Activated T-helper 1 cell treated with anti-CD3 and anti-CD28 coated beads, Interleukin-2, amount 50 U/mL, for 16 hours (primary cell): ENCODE measurements at places on chromosomes 1 and 21.

DNA sequence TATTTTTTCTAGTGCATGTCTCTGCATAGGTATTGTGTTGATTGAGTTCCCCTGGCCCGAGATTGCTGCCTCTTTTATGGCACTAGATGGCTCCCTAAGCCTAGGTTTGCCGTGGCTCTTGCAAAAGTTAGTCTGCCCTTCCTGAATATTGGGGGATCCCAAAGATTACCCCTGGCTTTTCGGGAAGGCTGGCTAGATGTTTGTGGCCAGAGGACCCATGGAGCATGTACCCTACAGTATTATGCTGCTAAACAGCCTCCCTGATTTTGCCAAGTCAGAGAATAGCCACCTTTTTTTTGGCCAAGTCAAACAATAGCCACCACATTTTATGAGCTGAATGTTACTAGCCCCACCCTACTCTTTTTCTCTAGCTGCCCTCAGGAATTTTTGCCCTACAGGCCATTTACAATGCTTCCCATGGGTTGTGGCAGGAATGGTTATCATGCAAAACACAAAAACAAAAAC, 343.2 kb downstream of the OLFM3 start:
- no peak for DNase-seq

DNA sequence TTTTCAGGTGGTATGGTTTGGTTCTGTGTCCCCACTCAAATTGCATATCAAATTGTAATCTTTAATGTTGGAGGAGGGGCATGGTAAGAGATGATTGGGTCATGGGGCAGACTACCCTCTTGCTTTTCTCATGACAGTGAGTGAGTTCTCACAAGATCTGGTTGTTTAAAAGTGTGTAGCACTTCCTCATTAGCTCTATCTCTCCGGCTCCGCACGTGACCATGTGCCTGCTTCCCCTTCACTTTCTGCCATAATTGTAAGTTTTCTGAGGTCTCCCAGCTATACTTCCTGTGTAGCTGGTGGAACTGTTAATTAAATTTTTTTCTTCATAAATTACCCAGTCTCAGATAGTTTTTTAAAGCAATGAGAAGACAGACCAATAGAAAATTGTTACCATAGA, 843.2 kb downstream of the AMY1C start:
- DNase-seq, result no peak

GRCh38 chr21:38957575-38958322, 152.0 kb downstream of the ETS2 start:
- DNase-seq, result no peak

- no peak for DNase-seq
These were observed 43.4 kb downstream of the ITSN1 start for GRCh38 chr21:33685613-33686197.

DNA sequence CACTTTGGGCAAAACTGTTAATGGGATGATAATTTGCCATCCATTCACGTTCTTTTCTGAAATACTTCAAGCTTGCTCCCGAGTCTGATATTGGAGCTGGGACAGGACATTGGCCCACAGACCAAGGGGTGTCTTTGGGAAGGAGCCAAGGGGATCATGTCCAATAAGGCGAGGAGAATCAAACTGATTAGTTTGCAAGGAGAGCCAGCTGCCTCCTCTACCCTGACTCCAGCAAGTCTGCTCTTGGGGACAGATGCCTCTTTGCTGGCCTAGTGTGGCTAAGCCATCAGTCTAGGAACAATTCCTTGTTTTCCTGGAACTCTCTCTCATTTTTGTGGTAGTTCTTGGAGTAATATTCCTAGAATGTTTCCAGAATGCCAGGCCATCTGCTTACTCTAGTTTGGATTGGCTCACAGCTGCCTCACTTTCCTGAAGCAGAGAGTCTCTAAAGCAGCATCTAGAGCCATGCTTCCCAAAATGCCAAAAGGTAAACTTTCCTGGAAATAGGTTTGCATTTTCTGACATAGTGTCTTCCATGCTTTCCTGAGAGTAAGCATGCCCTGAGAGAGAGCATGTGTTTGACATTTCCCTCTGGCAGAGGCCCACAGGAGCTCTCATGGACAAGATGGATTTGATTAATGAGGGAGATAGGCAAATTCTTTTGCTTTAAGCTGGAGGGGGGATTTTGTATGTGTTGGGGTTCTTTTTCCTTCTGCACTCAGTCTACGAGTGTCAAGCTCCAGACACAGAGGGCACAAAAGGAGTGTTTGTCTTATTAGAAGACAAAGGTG, 145.6 kb downstream of the GDAP2 start:
- DNase-seq, result no peak

DNA sequence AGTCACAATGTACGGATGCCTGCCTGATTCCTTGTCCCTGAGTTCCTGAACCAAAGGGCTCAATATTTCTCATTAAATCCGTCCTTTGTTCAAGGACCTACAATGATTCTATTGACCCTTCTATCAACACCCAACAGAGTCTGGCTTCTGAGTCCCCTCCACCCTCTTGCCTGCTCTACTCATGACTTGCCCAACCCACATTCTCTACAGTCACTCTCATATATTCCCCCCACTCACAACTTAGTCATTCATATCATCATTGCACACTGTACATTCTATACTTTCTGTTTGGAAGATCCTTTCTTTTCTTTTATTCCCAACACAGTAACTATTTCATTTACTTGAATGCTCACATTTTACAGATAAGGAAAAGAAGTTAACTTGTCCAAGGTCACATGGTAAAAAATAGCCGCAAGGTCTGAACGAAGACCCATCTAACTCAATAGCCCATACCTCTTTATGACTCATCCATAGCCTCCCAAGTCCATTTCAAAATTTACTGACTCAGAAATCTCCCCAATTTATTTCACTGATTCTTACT, 3.6 kb downstream of the OTUD7B start:
- no peak for DNase-seq

GRCh38 chr1:145889722-145890121, 4.1 kb upstream of the ANKRD35 start:
- DNase-seq, result no peak

DNA sequence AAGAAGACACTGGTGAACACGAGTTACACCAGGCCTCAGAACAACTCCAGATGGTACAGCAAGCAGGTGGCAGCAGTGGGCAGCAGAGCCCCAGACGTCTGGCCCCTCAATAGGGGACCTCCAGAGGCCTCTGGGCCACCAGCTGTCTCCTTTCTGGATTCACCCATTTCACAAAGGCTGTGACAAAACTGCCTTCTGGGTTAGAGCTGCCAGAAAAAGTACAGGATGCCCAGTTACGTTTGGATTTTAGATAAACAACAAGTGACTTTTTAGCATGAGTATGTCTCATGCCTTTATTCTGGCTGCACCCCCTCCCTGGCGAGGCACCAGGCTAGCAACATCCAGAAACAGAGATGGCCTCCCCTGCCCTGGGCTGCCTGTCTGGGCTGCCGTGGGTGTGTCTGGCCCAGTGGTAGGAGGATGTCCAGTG, 30.1 kb downstream of the ITPKB start:
- no peak for DNase-seq

DNA sequence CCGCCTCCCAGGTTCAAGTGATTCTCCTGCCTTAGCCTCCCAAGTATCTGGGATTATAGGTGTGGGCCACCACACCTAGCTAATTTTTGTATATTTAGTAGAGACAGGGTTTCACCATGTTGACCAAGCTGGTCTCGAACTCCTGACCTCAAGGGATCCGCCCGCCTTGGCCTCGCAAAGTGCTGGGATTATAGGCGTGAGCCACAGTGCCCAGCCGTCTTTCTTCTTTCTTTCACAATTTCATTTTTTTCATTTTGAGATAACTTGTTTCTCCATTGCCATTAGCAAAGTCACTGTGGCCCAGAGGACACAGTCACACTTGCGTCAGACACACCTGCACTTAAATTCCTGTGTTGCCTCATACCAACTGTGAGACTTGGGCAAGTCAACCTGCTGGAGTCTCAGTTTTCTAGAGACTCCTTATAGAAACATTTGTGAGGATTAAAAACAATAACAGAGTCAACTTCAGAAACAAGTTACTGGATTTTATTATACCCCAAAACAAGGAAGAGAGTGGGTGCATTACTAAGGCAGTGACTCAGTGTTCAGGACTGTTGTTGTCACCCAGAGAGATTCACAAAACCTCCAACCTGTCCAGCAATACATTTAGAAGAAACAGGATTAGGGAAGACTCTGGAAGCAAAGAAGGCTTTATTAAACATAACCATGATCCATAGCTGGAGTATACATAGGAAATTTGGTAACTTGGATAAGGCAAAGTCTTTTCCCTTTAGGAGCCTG, 2.6 kb downstream of the TEDDM1 start:
- DNase-seq, result no peak

DNA sequence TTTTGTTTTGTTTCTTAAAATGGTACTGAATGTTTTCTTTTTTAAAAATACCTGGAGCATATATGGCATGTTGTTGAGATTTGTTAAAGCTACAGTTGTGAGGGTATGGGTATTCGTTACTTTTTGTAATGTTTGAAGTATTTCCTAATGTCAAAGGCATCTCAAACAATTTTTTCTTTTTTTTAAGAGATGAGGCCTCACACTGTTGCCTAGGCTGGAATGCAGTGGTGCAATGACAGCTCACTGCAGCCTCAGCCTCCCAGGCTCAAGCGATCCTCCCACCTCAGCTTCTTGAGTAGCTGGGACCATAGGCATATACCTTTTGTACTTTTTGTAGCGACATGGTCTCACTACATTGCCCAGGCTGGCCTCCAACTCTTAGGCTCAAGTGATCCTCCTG, 16.1 kb downstream of the CLCN6 start:
- DNase-seq, result no peak

- DNase-seq, result no peak
These were observed 15.8 kb downstream of the SCYL3 start for GRCh38 chr1:169877800-169878491.

DNA sequence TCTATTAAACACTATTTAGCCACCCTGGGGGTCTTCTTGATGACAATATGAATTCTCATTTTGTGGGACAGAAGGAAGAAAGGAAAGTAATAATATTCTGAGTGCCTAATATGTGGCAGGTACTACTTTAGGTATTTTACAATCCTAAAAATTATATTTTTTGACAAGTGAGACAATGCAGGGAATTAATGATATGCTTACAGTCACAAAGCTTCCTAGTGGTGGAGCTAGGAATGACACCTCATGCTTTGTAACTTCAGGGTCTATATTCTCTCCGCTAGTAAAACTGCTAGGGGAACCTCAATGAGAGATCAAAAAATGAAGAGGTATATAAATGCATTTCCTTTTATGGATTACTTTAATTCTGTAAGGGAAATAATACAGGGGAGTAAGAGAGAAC, 44.3 kb downstream of the TPR start:
- no peak for DNase-seq

DNA sequence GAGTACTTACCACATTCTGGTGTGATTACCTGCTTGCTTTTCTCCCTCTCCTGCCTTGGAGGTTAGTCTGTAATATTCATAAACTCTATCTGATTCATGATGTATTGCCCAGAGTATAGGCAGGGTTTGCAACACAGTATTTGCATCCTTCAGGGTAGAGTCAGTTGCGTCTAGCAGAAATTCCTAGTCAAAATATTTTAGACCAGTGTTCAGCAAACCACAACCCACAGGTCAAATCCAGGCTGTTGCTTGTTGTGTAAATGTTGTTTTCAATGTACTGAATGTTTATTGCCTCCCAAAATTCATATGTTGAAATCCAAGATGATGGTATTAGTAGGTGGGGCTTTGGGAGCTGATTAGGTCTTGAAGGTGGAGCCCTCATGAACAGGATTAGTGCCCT, 82.9 kb downstream of the NGF start:
- no peak for DNase-seq

DNA sequence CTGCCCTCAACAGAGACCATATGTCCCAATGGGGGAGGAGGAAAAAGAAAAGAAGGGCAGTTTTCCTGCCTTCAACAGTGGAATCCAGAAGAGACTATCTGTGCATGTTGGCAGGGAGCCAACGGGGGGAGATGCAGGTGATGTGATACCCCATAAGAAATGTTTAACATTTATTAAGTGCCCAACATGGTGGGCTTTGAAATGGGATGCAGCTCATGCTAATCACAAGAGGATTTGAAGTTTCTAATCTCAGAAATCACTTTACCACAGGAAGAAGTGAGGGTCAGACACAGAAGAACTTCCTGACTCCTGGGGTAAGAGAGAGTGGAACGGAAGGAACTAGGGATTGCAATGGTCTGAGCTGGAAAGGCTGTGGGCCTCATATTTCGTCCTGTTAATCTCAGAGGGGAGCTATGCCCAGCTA, 16.2 kb downstream of the CSRP1 start:
- DNase-seq, result no peak

GRCh38 chr1:223708001-223708359, 4.4 kb upstream of the CAPN2 start:
- DNase-seq, result no peak

DNA sequence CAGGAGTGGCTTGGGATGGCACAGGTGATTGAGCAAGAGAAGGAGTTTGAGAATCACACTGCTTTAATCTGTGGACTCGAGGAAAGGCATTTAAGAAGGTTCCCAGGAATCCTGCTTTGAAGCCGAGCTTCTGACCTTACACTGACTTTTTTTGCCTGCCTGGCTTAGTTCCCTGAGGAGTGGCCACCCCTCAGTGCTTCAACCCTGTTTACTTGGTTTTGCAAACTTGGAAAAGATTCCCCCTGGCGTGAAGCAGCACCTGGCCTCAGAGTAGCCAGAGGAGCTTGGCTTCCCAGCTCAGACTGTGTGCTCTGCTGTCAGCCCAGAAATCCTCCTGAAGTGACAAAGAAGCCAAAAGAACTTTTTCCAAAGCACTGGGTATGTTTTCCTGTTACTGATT, 48.5 kb upstream of the LDLRAP1 start:
- DNase-seq, result no peak

GRCh38 chr1:98384461-98385141, 276.9 kb upstream of the SNX7 start:
- no peak for DNase-seq

DNA sequence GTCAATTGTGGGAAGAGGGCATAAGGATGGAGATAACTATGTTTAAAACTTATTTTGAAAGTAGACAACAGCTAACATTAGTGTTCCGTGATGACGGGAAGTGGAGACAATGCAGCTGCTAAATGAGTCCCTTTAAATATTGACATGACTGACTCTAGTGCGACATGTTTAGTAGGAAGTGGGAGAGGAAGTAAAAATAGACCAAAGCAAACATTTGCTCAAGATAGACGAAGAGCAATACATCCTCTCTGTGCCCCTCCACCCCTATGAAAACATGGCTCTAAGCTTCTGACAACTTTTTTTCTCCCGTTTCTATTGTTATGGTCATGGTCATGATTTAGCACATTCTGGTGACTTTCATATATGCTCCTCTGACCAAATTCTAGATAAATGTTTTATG, 60.0 kb upstream of the HMCN1 start:
- DNase-seq, result no peak

- DNase-seq, result no peak
These were observed 107.5 kb upstream of the SIM2 start for GRCh38 chr21:36591326-36591970.

- DNase-seq, result no peak
These were observed 40.1 kb upstream of the ADGRL2 start for GRCh38 chr1:81760477-81761097.

GRCh38 chr1:184596950-184597645, 157.6 kb downstream of the EDEM3 start:
- no peak for DNase-seq

DNA sequence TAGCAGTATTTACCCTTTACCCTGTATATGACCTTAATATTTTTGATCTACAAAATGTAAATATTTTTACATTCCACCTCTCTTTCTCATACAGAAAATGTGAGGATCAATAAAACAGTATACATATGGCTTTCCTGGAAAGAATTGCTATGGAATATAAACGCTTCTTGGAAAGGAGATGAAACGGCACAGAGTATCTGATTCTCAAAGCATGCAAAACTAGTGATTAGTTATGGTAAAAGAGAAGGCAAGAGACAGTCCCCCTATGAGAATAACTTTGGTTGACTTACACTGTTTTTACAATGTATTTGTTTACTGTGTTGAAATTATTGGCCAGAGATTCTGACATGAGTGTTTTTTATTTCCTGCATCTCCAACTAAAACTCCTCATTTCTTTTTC, 204.6 kb upstream of the C21orf91 start:
- DNase-seq, result no peak
